ENCODE measurements at places on chromosomes 3 and 15.

- DNase-seq = no peak
These were observed 136.4 kb upstream of the NDN start for GRCh38 chr15:23823508-23823907.

GRCh38 chr3:118402971-118403370, 631.7 kb downstream of the IGSF11 start:
- no peak for DNase-seq

- no peak for DNase-seq
These were observed 101.0 kb downstream of the MYLK start for GRCh38 chr3:123783050-123783689.

DNA sequence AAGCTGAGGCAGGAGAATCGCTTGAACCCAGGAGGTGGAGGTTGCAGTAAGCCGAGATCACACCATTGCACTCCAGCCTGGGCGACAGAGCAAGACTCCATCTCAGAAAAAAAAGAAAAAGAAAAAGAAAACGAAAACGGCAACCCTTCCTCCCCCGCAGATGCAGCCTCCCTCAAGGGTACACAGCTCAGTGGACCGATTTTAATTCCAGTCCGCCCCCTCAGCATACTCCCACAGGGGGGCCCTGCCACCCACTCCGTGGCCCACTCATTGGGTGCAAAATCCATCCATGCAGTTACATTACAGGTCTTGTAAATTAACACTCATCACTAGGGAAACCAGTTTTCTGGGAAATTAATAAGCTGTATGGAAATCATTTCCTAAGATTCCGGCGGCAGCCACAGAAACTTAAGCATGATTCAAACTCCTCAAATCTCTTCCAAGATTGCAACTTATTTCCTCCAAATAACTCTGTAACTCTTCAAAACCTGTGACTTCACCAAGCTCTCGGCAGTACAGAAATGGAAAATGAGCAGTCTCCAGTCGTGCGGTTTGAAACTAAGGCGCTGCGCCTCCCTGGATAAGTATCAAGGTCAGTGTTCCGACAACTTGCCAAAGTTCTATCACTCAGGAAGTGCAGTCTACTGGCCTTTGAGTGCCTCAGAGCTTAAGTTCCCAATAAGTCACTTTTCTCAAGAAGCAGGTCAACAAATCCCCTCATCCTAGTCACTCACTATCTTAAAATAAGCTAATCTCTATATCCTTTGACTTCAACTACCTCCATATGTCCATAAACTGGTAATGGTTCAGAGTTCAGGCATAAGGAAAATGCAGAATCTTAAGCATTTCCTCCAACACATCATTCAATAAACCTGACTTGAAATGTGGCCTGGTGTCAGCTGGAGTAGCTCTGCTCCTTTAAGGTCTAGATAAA, 24.7 kb upstream of the KLHL6 start:
- DNase-seq = no peak

DNA sequence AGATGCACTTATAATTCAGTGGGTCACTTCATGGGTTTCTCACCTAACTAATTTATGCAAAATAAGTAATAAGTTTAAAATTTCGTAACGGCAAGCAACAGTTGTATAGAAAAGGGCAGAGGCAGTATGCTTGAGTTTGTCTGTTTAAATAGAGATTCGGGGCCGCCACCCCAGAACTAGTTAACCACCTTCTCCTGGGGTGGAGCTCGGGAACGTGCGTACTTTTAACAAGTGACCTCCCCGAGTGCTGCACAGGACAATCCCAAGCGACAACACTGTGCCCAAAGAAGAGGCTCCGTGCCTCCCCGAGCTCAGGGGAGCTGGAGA, 439 bp downstream of the SSR3 start:
- DNase-seq = no peak

DNA sequence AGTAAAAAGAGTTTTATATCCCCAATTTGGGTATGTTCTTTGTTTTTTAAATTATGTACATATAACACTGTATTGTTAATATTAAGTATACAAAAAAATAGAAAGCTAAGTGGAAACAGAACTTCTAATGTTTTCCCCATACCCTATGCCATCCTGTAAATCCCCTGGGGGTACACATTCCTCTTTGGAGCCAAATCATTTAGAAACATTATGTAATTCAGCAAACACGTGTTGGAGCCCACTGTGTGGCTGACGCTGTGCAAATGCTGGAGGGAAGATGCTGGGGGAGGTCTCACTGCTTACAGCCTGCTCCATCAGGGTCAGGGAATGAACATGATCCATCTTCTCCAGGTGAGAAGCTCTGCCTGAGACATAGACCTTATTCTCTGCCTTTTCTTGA, 52.8 kb downstream of the CRTC3 start:
- DNase-seq = no peak

GRCh38 chr3:57158813-57159738, 6.1 kb downstream of the IL17RD start:
- DNase-seq = no peak

DNA sequence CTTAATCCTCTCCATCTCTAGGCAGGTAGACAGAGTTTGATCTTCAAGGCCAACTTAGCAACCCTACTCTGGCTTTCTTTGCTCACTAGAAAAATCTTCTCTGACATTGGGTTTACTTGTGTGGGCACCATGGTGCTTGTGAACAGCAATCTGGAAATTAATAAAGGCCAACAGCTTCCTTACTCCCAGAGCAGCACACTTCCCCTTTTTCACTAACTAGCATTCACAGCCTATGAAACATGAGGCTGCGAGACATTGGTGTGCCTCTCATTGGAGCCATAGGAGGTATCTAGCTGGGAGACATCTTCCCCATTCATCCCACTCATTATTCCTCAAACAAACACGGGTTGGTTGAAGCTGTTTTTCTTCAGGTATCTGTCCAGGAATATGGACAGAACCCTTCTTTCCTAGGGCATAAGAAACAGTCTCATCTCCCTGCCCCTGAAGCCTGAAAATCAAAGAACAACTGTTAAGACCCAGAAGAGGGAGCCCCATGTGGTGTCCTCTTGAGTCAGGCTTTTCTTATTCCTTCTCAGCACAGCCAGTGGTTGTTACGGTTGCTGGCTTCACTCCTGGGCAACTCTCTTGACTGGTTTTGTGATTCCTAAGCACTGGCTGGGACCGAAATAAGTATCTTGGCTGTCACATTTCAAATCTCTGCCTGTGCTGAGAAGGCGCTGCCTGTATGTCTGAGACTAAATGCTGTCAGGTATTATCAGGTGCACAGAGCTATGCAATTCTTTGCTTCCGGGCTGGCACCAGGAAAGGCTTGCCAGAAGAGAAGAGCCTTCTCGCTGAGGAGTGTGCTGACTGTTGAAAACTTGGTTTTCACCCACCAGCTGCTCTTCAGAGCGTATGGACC, 194.4 kb downstream of the FEZF2 start:
- no peak for DNase-seq

GRCh38 chr15:70266412-70267121, 168.8 kb upstream of the TLE3 start:
- DNase-seq = no peak

- no peak for DNase-seq
These were observed 209.7 kb downstream of the P3H2 start for GRCh38 chr3:189911001-189911400.

- DNase-seq = no peak
These were observed 13.3 kb downstream of the GYG1 start for GRCh38 chr3:149004622-149005021.

GRCh38 chr3:135771760-135772159, 193.8 kb upstream of the PPP2R3A start:
- DNase-seq = no peak

GRCh38 chr3:48565591-48566400, 2.2 kb upstream of the UCN2 start:
- DNase-seq = no peak

DNA sequence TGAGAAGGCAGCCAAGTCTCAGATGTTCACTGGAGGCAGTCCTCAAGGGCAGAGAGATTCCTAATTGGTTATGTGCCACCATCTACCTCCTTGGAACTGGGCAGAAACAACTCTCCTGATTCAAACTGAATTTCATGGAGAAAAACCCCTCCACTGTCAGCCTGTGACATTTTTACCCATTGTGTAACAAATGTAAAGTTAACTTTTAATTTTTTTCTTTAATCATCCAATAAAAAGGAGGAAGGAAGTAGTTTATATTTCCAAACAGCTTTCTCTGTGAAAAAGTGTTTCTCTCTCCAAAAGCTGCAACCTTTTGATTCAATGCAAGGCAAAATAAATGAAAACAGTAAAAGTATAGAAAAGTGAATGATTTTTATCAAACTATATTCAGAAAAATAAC, 510 bp upstream of the COLQ start:
- no peak for DNase-seq

DNA sequence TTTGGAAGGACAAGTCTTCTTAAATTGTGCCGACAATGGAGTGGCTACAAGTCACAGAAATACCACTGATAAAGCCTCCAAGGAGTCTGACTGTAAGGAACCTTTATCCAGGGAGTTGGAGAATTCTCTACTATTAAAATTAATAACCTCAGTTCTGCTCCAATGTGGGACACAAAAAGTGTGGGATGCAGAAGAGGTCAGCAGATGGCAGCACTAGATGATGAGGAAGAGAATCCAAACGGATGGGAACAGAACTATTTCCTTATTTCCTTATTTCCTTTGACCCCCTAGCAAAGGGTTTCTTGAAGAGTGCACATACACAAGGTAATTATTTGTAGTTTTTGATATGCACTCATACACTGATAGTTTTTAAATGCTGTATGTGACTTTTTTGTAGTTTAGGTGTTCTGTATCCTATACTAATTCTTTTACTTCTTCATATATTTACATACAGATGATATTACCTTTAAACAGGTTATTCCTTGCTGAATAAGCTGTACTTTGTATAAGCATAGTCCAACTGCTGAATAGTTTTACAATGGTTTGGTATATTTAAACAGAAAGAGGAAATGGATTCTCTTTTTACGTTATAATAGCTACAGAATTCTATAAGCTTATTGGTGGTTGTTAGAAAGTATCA, 25.6 kb upstream of the NLGN1 start:
- DNase-seq = no peak

GRCh38 chr3:174333640-174334039, 525.5 kb upstream of the NAALADL2 start:
- no peak for DNase-seq

GRCh38 chr3:15685927-15686326, 84.4 kb downstream of the BTD start:
- DNase-seq = no peak

- DNase-seq = no peak
These were observed 41.6 kb downstream of the MEGF11 start for GRCh38 chr15:66211670-66212562.

DNA sequence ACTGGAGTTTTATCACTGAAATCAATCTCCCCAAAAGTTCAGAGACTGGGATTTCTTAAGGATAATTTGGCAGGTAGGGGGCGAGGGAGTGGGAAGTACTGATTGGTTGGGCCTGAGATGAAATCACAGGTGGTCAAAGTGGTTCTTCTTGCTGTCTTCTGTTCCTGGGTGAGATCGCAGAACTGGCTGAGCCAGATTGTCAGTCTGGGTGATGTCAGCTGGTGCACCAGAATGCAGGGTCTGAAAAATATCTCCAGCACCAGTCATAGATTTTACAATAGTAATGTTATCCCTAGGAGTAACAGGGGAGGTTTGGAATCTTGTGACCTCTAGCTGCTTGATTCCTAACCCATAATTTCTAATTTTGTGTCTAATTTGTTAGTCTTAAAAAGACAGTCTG, 86.7 kb upstream of the SLC25A36 start:
- DNase-seq = no peak

DNA sequence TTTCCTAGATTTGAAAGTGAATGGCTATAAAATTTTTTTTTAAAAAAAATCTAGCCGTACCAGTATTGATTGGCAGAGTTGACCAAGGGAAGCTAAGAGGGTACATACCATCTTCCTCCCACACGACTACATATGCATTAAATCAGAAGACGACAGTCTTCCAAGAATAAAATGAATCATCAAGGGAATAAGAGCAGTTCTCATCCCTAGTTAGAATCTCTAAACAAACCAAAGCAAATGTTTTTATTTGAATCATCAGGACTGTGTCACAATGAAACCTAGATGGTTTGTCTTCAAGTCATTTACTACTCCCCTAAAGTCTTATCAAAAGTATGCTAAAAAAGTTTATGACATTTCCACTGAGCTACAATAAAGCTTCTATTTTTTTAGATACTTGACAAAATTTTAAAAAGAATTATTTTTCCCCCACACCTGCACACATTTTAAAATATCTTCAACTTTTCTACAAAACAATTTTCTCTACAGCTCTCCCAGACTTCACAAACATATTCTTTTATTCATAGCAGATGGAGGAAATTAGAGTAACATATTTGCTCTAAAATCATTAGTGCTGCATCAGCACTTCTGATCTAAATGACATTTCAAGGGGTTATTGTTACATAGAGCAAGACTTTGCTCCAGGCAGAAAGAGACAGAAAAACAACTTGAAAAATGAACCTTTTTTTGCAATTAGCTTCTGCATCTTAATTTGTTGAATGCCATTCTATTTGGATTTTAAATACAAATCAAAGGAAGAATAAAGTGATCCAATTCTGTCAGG, 547.1 kb downstream of the FHIT start:
- DNase-seq = no peak

GRCh38 chr3:173897631-173898030, 500.1 kb downstream of the NLGN1 start:
- DNase-seq = no peak

DNA sequence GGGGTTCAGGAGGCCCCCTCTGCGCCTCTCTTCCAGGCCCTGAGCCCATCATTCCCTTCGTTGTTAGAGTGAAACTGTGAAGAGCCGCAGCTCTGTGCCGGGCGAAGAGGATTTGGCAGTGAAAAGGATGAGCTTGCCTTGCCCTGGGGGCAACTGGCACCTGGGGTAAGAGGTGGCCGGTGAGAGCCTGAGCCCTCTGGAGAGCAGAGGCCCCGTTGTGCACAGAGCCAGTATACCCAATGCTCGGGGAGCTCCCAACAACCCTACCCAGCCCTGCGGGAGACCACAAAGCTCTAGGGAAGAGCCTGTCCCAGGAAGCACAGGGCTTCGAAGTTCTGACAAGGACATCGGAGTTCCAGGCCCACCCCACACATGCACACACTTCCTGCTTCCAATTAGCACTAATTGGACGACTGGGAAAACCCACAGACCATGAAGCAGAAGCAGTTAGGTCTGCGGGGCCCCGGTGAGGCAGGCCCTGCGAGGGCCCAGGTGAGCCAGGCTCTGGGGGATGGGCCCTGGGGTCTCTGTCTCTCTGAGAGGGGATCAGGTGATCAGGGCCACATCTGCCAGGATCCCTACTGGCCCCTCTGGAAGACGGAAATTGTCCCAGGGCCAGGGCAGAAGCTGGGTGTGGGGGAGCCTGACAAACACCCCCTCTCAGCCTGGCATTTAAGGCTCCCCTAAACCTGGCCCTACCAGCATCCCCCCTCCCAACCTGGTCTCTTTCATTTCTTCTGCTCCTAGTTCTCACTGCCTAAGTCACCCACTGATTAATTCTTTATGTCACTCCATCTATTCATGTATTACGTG, 27.9 kb upstream of the SFMBT1 start:
- DNase-seq = no peak

Data from CD4-positive, alpha-beta T cell (primary cell).